Stimulated activated CD4-positive, alpha-beta T cell treated with anti-CD3 and anti-CD28 coated beads, Interleukin-1b, Interleukin-23, amount 100 ng/mL, for 24 hours (primary cell): ENCODE measurements at places on chromosomes 7 and 10.
A peak's percentile ranks its signal among the peaks of the same experiment; 100 is the strongest.

GRCh38 chr10:44954962-44955361 lies 4.6 kb upstream of the RASSF4 start:
- no peak for DNase-seq

DNA sequence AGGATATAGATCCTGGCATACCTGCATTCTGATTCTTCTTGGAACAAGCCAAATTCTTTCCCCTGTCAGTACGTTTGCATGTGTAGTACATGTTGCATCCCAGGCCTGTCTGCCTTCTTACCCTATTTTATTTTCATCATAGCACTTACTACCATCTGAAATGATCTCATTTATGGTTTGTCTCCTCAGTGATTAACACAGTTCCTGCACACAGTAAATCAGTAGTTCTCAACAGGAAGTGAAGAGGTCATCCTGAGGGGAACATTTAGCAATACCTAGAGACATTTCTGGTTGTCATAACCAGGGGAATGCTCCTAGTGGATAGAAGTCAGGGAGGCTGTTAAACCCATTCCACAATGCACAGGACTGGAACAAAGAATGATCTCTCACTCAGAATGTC lies 38.2 kb upstream of the SLC26A4 start:
- no peak for DNase-seq

DNA sequence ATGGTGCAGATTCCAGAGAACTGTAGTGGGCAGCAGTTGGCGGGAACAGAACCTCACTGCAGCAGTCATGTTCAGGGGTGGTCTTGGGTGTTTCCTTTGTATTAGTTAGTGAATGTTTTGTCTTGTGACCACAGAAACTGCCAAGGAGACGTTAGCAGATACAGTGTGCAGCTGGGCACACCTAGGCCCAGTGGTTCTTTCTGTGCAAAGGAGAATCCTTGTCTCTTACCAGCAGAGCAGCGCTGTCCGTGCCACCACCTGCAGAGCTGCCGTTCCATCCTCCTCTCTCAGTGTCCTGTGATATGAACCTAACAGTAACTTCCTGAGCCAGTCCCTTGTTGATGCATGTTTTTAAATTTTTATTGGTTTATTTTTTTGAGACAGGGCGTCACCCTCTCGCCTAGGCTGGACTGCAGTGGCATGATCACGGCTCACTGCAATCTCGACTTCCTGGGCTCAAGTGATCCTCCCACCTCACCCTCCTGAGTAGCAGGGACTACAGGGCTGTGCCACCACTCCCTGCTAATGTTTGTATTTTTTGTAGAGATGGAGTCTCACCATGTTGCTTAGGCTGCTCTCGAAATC lies 60.6 kb downstream of the WDR37 start:
- DNase-seq, result no peak

- no peak for DNase-seq
Measured at GRCh38 chr10:28677888-28678686, 766 bp downstream of the BAMBI start.

DNA sequence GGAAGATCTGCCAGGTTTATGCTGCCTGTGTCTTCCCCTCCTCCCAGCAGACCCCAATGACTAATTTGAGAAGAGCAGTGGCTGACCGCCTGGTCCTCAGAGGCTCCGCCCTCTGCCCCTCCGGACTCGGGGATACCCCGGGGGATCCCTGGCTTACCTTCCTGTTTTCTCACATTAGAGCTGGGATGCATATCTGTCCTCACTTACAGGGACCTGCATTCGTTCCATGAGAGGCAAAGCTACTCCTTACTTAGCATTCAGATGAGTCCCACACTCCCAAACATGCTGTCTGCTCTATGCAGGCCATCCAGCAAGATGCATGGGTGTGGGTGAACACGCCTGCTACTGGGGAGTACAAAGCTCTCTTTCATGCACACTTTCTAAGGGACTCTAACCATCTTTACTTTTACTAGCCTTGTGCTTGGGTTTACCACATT lies 24.0 kb downstream of the VOPP1 start:
- DNase-seq, result no peak

GRCh38 chr7:158276414-158277218 lies 311.0 kb downstream of the PTPRN2 start:
- no peak for DNase-seq

DNA sequence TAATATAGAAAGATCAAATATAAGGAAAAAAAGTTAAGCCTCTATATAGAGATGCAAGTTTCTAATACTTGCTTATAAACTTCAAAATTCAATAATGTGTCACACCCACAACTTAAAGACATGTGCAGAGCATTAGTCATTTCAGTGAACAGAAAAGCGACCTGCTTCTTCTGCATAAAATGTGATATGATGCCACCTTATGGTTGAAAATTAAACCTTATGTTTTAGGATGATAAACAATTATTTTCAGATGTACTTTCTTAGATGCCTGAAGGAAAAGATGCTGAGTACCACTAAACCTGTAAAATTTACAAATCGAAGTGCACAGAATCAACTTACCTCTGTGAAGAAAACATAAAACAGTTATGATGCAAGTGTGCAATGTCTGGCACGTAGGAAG lies 96.0 kb downstream of the MTERF1 start:
- DNase-seq, result no peak

- DNase-seq, result peak; percentile 79
Measured at GRCh38 chr10:32056136-32057035, at the start of gene KIF5B. KIF5B (minus strand) TSS chr10:32056425; CDS start chr10:32055973, 452 bp downstream.

- no peak for DNase-seq
Measured at GRCh38 chr7:96059075-96059474, 262.8 kb downstream of the SLC25A13 start.

- DNase-seq, result no peak
Measured at GRCh38 chr10:76899490-76899889, 738.1 kb downstream of the KCNMA1 start.
